Neural progenitor cell (in vitro differentiated cells): ENCODE measurements at places on chromosomes 11 and 22.
A peak's percentile ranks its signal among the peaks of the same experiment; 100 is the strongest.

DNA sequence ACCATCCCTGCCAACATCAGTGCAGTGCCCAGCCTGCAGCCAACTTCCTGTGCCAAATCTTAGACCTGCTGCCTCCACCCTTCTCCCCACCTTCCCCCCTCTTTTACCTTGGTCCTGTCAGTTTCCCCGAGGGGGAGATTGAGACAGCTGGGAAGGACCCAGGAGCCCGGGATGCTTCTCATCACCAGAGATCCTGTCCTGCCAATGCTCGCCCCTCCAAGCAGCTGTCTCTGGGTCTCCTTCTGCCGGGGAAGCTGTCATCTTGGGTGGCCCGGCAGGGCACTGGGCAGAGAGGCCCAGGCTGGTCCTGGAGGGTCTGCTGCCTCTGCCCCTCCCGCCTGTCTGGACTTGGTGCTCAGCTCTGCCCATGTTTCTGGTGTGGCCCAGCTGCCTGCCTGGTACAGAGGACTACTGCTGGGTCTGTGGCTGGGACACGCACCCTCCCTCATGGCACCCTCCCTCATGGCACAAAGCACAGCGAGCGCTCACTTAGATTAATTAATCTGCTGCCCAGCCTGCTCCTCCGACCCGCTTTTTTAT is 60.4 kb upstream of the THY1 start:
- DNase-seq, result no peak

DNA sequence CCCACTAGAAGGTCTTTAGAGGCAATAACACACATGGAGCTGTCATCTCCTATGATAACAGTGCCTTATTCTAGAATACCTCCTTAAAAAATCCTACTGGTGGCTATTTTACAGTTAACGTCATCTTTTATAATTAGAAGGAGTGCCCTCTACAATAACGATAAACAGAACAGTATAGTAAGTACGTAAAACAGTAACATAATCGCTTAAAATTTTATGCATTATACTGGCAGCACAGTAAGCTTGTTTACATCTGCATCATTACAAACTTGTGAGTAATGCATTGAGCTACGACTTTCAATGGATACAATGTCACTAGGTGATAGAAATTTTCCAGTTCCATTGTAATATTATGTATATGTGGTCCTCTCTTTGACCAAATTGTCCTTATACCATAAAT is 24.3 kb upstream of the OR8D2 start:
- DNase-seq, result no peak

- DNase-seq, result no peak
Observed at GRCh38 chr11:35098855-35099254, 40.1 kb upstream of the CD44 start.

GRCh38 chr11:76148941-76149613 is 57.2 kb downstream of the WNT11 start:
- no peak for DNase-seq

DNA sequence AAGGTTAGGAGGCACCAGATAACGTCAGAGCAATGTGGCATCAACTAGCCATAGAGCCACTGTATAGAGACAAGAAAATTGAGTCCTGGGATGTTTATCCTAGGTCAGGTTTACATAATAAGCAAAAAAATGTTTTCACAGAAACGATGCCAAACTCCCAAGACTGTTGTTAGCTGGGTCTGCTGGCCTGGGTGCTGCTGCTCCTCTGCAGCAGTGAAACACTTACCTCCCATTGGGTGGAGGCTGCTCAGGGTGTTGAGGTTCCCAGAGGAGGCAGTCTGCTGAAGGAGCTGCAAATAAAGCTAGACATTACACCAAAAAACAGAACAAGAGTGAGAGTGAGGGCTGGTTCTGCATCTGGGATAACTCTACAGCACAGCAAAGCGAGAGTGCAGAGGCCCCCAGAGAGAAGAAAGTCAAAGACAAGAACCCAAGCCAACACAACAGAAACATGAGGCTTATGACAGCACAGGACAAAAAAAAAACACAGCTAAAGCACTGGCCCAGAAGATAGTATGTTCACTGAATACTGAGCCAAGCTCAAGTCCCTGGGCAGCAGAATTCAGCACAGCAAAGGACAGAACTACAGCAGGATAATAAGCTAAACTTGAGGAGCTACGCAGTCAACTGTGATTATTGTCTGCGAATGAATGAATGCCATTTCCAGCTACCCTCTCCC is 29.9 kb upstream of the RAPSN start:
- no peak for DNase-seq

DNA sequence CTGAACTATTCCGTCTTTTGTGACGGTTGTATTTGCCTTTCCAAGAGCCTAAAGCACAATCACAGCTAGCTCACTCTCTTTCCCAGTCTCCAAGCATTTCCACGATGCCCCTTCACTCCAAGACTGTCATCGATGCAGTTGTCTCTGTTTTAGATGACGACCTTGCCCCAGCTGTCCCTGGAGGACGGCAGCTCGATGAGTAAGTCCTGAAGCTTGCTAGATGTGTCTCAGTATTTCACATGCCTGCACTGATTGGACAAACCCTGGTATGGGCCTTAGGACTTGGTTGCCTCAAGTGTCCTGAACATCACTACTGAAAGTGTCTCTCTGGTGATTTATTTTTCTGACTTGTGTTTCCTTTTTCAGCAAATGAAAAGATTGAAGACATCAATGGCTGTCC is 129.9 kb downstream of the NAV2 start:
- DNase-seq, result no peak

DNA sequence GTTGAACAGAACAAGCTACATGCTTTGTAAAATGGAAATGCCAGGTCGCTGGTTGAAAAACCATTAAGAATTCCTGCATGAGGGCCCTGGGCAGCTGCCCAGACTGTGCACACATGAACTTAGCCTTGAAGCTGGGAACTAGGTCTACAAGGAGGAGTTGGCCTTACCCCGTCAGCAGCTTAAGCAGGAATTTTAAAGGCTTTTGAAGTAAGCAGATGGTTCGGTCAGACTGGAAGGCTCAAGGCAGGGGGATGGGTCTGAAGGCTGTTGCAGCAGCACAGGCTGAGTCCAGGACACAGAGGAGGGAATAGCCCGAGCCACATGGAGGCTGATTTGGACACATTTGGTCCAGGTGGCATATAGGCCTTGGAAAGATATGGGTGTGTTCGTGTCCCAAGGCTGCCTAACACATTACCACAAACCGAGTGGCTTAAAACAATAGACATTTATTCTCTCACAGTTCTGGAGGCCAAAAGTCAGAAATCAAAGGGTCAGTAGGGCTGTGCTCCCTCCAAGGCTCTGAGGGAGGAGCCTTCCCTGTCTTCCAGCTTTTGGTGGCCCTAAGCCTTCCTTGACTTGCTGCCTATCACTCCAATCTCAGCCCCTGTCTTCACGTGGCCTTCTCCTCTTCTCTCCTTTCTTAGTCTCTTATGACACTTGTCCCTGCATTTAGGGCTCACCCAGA is 11.6 kb downstream of the LIF start:
- no peak for DNase-seq

GRCh38 chr11:85953491-85954143 is 98.4 kb downstream of the CCDC83 start:
- no peak for DNase-seq

GRCh38 chr11:112880495-112880894 is 80.7 kb upstream of the NCAM1 start:
- DNase-seq, result no peak

- no peak for DNase-seq
Observed at GRCh38 chr11:63869683-63870082, 30.8 kb downstream of the MARK2 start.

DNA sequence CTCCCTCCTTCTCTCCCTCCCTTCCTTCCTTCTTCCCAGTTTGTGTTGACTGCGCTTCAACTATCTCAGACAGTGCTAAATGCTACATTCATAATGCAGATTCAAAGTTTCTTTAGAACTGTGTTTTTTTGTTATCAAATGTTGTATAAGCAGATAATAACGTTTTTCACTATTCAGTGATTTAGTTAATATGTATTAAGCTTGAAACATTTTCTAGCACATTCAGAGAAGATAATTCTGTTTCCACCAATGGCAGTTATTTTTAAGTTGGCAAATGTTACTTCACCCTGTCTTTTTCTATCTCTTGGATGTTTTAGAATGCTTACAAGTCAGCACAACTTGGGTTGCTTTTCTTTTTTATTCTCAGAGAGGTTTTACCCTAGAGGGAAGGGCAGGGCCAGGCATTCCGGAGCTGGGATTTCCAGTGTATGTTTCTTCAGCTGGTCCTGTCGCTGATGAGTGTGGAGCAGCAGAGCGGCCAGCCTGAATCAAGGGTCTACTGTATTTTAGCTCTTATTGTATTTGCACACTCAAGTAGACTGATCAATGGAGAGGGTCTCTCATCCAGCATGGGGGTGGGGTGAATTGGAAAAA is 162.3 kb upstream of the ARHGAP20 start:
- no peak for DNase-seq

GRCh38 chr11:69896250-69896649 is 77.0 kb upstream of the FGF3 start:
- DNase-seq, result no peak

DNA sequence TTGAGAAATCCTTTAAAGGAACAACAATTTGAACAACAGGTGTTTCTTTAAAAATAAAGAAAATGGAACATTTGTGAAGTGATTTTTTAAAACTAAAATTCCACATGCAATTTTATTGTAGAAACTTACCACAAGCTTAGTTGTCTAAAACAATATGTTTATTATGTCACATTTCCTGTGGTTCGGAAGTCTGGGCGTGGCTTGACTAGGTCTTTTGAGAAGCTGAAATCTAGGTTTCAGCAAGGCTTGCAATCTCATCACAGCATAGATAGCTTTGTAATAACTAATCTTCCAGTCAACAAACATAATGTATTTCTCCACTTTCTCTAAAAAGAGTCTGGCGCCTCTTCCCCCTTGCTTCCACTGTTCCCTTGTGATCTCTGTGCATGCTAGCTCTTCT is 27.0 kb downstream of the MS4A6A start:
- no peak for DNase-seq

DNA sequence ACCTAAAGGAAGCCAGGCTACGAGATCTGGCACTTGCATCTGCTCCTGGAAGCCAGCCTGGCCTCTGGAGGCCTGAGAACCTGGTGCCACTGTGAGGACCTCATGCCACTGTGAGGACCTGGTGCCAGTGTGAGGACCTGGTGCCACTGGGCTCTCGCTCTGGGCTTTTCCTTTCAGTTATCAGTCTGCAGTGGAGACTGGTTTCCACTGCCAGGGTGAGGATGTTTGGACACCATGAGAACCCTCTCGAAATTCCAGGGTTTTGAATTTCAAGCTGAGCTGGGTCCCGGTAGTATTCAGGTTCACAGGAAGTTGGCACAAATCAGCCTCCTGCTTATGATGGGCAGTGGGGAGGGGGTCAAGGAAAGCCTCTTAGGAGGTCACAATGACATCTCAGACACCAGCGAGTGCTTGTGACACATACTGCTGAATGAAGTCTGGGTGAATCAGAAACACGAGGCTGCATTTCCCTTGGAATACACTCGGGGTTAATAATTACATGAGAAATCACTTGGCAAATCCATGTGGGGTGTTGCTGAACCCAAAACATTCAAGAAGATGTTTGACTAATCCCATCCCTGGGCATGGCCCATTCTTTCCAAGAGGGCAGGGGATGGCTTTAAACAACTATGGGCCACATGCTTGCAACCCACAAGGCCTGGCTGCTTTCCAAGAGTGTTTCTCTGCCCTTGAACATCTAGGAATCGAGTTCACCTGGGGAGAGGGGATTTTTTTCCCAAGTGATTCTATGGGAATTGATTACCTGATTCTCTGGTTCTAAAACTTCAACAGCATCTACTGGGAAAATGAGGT is 60.2 kb downstream of the LINC01488 start:
- DNase-seq, result no peak

GRCh38 chr22:36384766-36385481 is 2.8 kb downstream of the MYH9 start:
- peak; percentile 79 for DNase-seq

DNA sequence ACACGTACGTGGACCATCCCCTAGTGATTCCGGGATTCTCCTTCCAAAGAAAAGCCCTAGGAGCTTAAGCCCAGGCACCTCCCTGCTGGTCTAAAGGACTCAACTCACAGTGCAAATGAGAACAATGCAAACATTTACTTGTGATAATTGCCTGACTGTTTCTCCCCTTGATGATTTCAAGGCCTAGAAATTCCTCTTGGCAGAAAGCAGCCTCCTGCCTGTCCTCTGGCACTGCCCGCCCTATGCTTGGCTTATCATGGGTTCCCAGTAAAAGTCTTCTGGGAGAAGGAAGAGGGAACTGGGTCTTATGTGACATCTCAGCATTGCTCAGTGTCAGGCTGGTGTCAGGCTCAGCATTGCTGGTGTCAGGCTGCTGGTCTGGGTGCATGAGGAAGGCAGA is 351.8 kb downstream of the SHANK2 start:
- DNase-seq, result peak; percentile 48

GRCh38 chr22:30526656-30527055 is 19.9 kb downstream of the SEC14L6 start:
- no peak for DNase-seq

GRCh38 chr11:73259406-73260126 is 12.6 kb upstream of the P2RY6 start:
- DNase-seq, result no peak

DNA sequence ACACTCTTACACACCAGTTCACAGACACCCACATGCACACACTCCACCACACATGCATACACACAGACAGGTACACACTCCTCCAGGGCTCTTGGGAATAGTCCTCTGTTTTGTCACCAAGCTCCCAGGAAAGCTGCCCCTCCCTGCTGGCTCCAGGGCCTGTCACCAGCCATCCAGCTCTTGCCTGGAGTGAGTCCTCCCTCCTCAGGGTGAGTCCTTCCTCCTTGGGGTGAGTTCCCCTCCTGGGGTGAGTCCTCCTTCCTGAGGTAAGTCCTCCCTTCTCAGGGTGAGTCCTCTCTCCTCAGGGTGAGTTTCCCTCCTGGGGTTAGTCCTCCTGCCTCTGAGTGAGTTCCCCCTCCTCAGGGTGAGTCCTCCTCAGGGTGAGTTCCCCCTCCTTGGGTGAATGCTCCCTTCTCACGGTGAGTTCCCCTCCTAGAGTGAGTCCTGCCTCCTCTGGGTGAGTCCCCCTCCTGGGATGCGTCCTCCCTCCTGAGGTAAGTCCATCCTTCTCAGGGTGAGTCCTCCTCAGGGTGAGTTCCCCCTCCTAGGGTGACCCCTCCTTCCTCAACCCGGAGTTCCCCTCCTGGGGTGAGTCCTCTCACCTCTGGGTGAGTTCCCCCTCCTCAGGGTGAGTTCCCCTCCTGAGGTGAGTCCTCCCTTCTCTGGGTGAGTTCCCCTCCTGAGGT is 100.6 kb upstream of the FGF3 start:
- DNase-seq, result no peak

- no peak for DNase-seq
Observed at GRCh38 chr11:62908468-62909072, 12.6 kb downstream of the CHRM1 start.

DNA sequence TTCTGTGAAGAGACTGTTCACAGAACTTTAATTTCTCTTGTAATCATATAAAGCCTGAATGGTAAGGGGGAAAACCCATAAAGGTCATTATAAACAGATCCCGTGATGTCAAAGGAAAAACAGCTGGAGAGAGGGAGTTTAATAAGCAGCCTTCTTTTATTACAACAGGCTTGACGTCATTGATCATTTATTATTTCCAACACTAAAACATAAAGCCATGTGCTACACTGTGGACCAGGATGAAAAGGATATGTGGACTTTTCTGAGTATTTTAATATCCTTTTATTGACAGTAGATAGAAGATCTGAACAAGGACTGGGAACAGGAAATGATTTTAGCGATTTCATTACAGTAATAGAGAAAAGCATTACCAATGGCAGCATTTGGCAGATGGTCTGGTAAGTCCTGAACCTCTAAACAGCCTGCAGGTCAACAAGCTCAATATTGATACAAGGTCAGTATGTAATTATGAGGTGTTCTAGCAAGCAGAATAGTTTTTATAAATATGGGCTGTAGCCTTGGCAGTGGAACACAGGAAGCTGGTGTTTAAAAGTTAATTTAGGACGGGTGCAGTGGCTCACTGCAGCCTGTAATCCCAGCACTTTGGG is 25.1 kb upstream of the TPH1 start:
- DNase-seq, result no peak
